ENCODE measurements at places on chromosomes 2 and 18.

DNA sequence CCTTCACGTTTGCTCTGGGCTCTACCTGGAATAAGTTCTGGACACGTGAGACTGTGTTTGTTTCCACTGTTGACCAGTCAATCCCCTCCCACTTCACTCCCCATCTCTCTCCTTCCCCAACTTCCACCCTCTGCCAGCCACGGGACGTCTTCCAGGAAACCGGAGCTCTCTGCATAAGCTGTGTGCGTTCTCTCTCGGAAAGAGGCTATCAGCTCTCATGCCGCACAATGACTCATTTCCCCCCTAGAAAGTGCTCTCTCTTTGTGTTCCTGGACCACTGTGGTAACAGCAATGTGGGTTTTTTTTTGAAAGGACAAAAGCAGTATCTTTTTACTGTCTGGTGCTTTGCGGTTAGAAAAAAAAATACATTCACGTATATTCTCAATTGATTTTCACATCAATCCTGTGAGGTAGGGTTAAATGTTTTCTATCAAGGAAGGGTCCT is 10.2 kb downstream of the PROKR1 start:
- no peak for DNase-seq

DNA sequence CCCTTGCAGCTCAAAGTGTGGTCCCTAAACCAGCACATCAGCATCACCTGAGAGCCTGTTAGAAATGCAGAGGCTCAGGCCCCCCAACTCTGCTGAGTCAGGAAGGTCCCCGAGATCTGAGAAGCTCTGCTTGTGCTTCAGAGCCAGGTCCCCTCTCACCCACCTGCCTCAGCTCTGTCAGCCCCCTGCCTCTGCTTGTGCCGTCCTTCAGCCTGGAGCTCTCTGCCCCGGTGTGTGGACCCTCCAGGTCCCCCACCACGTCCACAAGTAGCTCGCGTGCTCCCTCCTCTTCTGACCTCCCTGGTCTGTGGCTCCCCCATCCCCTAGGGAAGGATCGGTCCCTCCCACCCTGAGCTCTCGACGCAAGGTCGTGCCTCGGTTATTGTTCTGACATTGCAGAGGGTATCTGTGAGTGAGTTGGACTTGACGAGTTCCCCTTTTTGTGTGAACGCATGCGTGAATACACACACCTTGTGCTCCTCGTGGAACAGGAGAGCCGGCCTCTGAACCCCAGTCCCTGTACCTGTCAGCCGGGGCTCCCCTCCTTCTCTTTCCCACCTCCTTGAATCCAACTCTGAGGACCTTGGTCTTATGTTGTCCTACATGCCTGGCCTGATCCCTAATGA is 75.5 kb upstream of the TAF1B start:
- no peak for DNase-seq

GRCh38 chr2:50401772-50402653 is 629.9 kb downstream of the NRXN1 start:
- DNase-seq = peak; percentile 47

- DNase-seq = no peak
Observed at GRCh38 chr2:169237939-169238338, 124.4 kb downstream of the LRP2 start.

DNA sequence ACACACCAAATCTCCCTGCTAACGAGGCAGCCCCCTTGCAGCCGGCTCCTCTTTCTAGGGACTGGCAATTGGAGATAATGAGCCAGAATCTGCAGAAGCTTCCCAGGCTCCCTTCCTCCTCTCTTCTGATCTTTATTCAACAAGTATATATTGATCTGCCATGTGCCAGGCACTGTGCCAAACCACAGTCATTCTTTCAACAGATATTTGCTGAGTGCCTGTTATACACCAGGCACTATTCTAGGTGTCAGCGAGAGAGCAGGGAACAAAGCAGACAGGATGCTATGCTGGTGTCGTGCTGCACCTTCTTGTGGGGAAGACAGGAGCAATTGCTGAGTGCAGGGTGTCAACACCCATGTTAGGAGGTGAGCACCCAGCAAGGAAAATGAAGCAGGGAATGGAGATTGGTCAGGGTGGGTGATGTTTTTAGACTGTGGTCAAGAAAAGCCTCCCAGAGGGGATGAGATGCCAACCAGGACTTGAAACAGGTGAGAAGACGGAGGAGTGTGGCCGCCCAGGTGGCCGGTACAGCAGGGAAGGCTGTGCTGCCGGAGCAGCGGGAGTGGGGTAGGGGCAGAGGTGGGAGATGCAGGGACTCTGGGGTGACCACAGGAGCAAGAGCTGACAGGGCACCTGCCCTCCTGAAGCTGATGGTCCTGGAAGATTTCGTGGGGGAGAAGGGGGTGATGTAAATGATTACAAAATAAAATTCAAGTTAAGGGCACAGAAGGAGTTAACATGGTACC is 307.6 kb upstream of the RAB12 start:
- DNase-seq = no peak

DNA sequence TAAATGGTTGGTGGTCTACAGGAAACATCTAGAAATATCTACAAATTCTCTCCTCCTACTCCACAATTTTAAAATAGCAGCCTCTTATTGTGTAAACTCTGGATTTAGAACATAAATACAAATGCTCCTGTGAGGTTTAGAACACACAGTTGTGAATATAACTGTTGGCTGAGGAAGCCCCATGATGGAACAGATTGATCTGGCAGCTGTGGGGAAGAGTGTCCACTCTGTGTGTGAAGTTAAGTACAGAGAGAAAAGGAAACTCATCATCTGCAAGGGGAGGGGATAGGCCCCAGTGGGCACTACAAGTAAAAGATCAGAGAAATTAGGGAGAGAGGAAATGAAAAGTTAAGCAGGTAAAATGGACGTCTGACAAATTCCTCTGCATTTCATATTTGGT is 422.7 kb upstream of the FSHR start:
- no peak for DNase-seq

DNA sequence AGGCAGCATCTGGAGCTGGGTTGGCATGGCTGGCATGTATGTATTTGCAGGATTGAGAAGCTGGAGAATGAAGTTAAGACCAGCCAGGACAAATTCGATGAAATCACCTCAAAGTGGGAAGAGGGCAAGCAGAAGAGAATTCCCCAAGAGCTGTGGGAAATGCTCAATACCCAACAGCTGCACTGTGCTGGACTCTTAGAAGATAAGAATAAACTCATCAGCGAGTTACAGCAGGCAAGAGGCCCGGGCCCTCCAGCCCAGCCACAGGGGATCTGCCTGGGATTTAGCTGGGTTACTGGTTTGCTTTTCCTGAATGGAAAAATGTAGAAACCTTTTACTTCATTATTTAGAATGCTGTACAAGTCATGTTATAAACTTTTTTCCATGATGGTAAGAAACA is 22.5 kb downstream of the DRC1 start:
- no peak for DNase-seq
